ENCODE measurements at places on chromosomes 1 and 21.

DNA sequence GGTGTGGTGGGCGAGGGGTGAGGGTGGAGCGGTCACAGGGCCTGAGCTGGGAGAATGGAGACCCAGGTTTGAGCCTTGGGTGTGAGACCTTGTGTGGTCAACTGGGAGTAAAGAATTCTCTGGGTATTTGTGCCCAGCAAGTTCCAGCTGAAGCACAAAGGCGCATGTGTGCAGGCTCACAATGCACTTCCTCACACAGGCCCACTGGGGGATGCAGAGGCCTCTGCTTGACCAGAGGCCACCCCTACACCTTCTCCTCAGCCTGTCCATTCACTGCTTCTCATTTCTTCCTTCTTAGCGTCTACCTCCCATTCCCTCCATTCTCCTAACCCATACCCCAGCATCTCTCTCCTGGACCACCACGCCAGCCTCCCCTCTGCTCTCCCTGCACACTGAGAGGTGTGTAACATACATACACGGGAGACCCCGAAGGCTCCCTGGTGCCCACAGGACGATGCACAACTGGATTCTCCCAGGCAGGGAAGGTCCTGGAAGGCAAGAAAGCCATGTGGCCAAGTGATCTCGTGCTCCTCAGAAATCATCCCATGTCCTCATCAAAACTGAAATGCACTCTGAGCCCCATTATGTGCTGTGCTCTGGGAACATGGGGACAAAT lies 12.3 kb upstream of the TTC39A start:
- no peak for DNase-seq

- no peak for DNase-seq
Measured at GRCh38 chr21:45982758-45983648, 1.4 kb downstream of the COL6A1 start.

GRCh38 chr1:197696372-197696771 lies 78.9 kb downstream of the DENND1B start:
- no peak for DNase-seq

GRCh38 chr1:244865028-244865371 lies 657 bp upstream of the HNRNPU start:
- no peak for DNase-seq

GRCh38 chr1:174167265-174167803 lies 8.0 kb downstream of the RABGAP1L start:
- DNase-seq = no peak
